ENCODE measurements at places on chromosomes 5 and 9.

DNA sequence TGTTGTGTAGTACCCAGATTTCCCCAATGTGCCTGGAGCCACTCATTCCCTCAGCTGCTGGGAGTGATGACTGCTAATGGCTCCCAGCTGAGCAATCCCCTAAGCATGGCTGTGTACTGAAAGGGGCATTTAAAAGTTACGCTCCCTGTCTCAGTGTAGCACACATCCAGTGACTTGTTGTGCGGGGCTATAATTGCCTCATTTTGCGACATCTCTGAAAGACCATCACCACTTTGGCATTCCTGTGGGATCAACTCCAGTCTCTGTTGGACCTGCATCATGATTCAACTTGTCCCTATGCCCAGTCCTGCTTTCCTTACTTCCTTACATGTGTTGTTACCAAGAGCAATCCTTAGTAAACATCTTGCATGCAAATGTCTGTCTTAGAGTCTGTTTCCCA is 201.2 kb upstream of the MPDZ start:
- DNase-seq, result no peak

- DNase-seq, result no peak
Measured at GRCh38 chr9:131324736-131325679, 35.5 kb downstream of the PLPP7 start.

DNA sequence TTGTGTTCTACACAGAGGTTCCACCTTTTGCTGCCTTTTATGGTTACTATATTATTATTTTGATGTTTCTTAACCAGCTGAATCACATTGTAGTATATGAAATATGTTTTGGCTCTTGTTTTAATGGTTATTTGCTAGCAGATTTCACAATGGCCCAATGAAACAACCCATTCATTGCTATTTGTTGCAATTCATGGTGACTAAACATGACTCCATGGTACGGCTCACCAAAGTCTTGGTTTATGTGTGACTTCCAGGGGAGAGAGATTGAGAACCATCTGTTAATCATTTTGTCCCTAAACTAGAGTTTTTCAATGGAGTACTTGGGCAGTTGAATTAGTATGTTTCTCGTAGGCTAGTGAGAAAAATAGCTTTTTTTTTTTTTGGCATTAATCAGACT is 108.4 kb downstream of the GHR start:
- DNase-seq, result no peak

DNA sequence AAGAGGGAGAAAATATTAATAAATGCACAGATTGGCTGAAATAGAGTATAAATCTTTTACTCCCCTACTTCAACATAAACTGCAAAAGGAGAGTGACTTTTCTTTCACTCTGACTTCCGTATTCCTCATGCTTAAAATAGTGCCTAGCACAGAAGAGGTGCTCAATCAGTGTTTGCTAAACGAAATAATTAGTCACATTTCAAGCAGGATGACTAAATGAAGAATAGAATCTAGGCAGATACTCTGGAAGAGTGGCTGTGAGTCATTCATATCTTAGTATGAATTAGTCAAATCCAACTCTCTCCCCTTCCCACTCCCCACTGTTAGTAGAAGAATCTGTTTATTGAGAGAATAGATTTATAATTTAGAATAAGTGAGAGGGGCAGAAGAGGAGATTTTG is 4.8 kb downstream of the CD274 start:
- no peak for DNase-seq

DNA sequence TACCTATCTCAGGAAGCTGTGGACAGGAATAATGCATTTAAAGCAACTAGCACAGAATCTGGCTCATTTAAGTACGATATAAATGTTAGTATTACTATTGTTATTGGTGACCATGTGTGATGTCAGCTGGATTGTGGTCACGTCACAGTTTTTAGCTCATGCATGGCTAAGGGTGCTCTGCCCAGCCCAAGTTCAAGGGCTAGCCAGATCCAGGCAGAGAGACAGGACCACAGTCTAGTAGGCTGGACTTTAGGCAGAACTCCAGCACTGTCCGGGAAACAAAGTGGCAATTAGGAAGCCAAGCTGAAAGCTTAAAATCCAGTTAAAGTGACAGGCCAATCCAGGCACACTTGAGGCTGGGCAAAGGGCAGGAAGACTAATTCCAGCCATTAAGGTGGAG is 273.6 kb downstream of the ADAMTSL1 start:
- no peak for DNase-seq

DNA sequence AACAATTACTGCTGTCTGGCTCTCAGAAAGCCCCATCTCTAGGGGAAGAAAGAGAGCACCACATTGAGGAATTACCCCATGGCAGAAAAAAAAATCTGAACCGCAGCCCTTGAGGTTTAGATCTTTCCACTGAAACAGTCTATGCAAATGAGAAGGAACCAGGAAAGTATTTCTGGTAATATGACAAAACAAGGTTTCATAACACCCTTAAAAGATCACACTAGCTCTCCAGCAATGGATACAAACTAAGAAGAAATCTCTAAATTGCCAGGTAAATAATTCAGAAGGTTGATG is 427.1 kb downstream of the PRELID2 start:
- no peak for DNase-seq

GRCh38 chr9:29945012-29945411 is 2371.7 kb upstream of the C9orf72 start:
- no peak for DNase-seq

- no peak for DNase-seq
Measured at GRCh38 chr9:133126697-133127339, 5.8 kb upstream of the RALGDS start.

DNA sequence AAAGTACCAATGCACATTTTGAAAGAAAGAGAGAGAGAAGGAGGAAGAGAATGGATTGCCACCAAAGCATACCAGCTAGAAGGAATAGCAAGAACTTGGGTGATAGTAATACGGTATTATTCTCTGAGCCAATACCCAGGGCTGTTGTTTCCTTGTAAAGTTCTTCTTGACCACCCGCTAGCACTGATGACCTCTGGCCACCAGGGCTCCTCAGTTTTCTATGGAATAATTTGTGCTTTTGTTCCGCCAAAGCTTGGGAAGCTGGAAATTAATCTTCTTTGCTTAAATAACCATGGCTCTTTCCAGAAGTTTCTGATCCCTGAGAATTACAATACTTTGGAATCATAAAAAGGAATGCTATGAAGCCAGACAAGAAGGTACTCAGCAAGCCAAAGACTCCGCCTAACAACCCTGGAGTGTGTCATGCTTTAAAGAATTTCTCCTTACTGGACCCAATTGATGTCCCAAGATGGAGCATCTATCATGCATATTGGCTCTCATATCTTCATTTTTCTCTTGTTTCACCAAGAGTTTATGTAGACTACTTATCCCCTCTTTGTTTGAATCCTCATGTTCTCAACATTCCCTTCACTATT is 29.8 kb downstream of the OR2K2 start:
- no peak for DNase-seq

DNA sequence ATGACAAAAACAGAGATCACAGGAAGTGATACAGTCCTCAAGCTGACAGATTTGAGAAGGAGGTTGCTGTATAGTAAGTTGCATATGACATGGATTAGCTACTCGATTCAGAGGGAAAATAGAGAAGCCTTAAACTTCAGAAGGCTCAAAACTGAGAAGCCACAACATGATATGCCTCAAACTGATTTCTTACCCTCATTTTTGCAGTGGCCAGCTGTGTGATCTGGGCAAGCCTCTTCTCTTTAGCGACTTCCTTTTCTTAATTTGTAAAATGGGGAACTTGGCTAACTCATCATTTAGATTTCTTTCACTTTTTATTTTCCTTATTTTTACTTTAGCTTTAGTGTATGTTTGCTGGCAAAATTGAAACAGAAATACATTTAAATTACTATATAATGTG is 421.1 kb downstream of the KIF4B start:
- no peak for DNase-seq

- no peak for DNase-seq
Measured at GRCh38 chr9:137970098-137970497, 92.5 kb downstream of the CACNA1B start.

- DNase-seq, result no peak
Measured at GRCh38 chr9:117035546-117035945, 348.4 kb downstream of the TRIM32 start.

DNA sequence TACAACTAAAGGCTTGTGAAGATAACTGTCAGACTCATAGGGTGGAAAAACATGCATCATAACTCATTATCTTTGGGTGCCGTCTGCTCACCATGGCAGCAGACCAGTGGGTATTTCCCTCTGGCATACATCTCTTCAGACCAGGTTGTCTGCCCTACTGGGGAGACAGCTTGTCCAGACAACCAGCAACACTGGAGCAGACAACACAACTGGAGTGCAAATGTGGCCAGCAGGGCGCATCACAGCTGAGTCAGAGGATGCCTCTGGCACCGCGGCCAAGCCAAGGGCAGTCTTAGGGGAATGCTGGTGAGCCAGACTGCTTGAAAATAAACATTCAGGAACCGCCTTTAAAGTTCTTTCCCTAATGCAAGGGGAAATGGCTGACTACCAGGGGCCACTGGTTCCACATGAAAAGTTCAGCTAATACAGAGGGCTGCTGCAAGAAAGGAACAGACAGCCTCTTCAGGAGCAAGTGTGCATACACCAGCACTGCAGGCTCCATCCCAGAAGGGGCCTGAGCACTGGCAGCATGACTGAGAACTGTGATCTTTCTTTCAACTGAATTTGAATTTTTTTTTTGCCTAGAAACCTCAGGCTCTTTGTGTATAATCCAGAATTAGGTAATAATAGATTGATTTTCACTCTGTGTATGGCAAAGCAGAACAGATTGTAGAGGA is 77.3 kb downstream of the MAMDC2 start:
- DNase-seq, result no peak

DNA sequence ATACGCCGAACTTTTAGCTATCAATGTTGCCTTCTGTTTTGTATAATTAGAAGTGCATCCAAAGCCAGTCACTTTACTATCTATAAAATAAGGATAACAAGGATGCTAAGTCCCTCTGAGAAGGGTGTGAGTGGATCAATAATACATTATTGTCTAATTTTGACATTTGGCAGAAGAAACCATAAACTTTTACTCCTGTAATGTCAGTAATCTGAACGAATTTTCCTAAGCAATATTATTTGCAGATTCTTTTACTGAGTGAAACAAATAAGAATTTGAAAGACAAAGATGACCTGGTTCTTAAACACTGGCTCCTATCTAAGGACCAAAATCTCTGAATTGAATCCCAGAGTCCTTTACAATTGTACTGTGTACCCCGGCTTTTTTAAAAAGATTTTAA is 126.6 kb upstream of the TMEM161B start:
- DNase-seq, result no peak

- DNase-seq, result no peak
Measured at GRCh38 chr5:7385681-7386080, 10.3 kb upstream of the ADCY2 start.

- no peak for DNase-seq
Measured at GRCh38 chr9:127137640-127138360, 15.4 kb upstream of the ANGPTL2 start.

DNA sequence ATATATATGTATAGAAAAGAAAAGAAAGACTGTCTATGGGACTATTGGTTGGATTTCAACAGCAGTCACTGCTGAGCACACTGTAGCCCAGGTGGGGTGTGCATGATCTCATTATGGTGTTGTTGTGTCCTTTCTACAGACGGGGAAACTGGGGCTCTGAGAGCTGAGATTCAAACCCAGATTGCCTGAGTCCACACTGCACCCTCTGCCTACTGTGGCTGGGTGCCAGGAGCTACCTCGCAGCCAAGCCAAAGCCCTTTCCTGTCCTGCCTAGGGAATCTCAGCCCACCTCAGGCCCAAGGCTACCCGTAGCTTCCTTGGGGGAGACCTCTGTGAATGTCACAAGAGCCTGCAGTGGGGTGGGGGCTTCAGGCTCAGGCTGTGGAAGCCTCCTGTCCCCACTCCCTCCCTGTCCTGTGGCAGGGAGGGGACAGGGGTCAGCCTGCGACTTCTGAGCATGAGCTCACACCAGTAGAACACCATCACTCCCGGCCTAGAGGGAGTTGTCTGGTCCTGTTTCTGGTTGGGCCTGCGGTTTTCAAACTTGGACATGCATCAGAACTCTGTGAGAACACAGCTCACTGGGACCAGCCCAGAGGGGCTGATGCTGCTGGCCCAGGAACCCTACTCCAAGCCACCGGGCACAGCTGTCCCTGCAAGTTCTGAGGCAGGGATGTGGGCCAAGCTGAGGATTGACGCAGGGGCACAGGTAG is 7.9 kb upstream of the NINJ1 start:
- no peak for DNase-seq

- DNase-seq, result no peak
Measured at GRCh38 chr5:6759983-6760382, 46.8 kb downstream of the TENT4A start.

DNA sequence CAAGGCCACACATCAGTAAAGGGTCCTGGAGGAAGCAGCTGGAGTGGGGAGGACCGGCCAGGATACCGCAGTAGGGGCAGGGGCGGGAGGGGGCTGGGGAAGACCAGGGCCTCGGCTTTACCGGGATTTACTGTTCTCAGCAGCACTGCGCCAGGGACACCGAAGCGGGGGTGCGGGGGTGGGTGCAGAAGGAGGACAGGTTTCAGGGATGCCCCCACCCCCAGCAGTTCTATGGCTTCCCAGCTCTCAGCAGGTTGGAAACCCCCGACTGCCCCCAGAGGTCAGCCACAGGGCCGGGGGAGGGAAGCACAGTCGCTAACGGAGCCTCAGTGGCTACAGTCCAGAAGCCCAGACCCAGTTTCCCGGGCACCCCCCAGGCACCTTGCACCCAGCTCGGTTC is 21.3 kb downstream of the NR5A1 start:
- no peak for DNase-seq

- DNase-seq, result no peak
Measured at GRCh38 chr5:126233256-126233655, 190.0 kb upstream of the GRAMD2B start.

DNA sequence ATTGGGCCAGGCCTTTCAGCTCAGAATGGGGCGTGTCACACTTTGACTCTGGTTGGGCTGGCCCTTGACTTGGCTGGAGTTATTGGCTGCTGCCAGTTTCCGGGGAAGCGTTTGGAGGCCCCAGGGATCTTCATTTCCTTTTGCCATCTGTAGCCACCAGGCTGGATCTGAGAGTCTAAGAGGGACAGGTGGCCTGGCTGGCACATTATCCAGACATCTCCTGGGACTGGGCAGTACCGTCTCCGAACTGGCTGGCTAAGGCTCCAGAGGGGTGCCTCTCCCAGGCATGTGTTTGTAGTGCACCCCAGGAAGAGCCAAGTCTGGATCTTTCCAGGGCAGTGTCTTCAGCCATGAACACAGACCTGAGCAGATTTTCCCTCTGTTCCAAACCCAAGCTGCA is 9.7 kb upstream of the JADE2 start:
- DNase-seq, result no peak

GRCh38 chr5:176741561-176742211 is 68.7 kb upstream of the UNC5A start:
- peak; percentile 28 for DNase-seq

- DNase-seq, result no peak
Measured at GRCh38 chr9:5708414-5708813, 79.5 kb downstream of the RIC1 start.

DNA sequence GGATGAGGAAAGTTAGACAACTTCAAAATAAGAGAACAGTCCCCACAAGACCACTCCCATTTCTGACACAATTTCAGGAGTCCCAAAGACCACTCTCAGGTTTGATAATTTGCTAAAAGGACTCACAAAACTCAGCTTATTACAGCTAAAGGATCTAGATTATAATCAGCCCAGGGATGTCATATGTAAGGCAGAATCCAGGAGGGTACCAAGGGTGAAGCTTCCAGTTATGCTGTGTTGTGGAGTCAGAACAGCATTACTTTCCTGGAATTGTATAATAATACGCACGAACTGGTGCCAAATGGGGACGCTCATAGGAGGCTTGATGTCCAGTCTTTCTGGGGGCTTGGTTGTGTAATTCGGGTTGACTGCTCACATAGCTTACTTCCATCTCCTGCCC is 55.4 kb downstream of the SLC27A6 start:
- no peak for DNase-seq

GRCh38 chr5:150409638-150410523 is 2.8 kb downstream of the CD74 start:
- DNase-seq, result peak; percentile 67

Measured in GM10248 (cell line).